H9 (cell line): ENCODE measurements at places on chromosomes 5 and 9. TPM values are rescaled to one million over a fixed set of nuclear protein-coding genes. Genes with fewer than 3 reads are reported as not detected.

The DIPK1B gene
- 38.2 and 40.3 TPM in 2 replicates for total RNA-seq

The TRPM6 gene
- 0.57 and 0.86 TPM in 2 replicates for total RNA-seq

The FOXD4L6 gene
- total RNA-seq = 0.13 TPM in 1 of 2 replicates, not detected in the other

The SPINK6 gene
- not detected in 2 replicates for total RNA-seq

The COQ4 gene
- total RNA-seq = 34.8 and 38.4 TPM in 2 replicates

The ADAMTS16 gene
- total RNA-seq = 4.5 and 4.6 TPM in 2 replicates

The LEAP2 gene
- 1.0 and 1.4 TPM in 2 replicates for total RNA-seq

The MCTP1 gene
- 2.5 and 3.0 TPM in 2 replicates for total RNA-seq

The CERCAM gene
- total RNA-seq = 5.4 and 5.9 TPM in 2 replicates

The SPEF2 gene
- total RNA-seq = 0.33 and 1.0 TPM in 2 replicates

The NXNL2 gene
- total RNA-seq = 0.33 and 0.57 TPM in 2 replicates

- DNase-seq = no peak
Measured at GRCh38 chr9:4538107-4538506, 47.8 kb downstream of the SLC1A1 start.

DNA sequence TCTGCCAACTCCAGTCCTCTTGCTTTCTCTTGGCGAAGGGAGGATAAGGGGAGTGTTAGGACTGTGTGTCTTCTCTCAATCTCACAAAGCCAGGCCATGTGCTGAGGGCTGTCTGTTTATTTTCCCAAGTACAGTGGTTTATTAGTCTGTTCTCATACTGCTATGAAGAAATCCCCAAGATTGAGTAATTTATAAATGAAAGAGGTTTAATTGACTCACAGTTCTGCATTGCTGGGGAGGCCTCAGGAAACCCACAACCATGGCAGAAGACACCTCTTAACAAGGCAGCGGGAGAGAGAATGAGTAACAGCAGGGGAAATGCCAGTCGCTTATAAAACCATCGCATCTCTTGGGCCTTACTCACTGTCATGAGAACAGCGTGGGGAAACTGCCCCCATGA is 36.2 kb upstream of the CKS2 start:
- DNase-seq = no peak

DNA sequence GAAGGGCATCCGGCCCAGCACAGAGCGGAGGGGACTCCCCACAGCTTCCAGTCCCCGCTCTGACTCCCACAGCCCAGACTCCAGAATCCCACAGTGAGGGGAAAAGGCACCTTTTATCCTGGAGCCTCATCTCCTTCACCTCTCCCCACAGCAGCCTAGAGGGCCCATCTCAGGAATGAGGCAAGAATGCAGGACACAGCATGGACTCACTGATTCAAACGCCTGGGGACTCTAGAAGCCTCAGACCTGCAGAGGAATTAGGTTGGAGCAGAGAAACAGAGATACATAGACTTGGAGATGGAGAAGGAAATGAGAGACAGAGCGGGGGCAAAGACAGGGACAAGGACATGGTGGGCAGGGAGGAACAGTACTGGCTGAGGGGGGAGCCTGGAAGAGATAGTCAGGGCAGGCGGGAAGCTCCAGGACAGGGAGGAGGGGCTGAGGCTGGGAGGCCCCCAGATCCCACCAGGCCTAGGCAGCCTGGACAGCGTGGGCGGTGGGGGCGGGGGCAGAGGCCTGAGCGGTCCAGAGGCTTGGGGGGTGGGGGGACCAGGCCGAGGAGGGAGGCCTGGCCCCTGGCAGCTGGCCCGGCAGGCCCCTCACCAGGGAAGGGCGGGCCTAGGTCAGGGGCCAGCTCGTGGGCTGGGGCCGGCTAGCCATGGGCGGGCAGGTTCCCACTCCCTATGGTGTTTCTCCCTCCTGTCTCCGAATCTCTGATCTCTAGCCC is 15.8 kb downstream of the CNTFR start:
- no peak for DNase-seq

DNA sequence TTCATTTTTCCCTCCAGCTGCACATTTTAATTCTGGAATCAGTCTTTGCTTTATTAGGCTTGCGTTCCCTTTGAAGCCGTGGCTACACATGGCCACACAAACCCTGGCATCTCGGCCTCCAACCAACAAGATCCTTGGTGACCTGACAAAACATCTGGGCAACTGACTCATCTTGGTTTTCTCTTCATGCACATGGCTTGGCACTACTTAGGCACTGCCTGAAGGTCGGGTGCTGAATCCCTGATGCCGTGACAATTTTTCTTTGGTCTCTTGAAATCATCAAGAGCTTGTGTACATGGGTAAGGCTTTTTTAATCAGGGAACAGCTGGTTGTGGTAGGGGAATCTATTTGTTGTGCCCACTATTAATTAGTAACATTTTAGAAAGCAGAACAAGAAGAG is 16.0 kb upstream of the PAPPA start:
- no peak for DNase-seq

DNA sequence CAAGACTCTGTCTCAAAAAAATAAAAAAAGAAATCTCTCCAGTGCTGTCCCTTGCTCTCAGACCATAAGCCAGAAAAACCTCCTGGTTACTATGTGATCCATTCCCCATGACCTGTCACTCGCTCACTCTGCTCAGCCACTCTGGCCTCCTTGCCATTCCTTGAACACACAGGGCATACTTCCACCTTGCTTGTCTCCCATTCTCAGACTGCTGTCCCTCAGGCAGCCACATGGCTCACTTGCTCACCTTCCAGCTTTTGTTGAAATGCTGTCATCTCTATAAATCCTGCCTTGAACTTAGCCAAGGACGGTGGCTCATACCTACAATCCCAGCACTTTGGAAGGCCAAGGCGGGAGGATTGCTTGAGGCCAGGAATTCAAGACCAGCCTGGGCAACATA is 82.9 kb downstream of the UGCG start:
- DNase-seq = no peak

DNA sequence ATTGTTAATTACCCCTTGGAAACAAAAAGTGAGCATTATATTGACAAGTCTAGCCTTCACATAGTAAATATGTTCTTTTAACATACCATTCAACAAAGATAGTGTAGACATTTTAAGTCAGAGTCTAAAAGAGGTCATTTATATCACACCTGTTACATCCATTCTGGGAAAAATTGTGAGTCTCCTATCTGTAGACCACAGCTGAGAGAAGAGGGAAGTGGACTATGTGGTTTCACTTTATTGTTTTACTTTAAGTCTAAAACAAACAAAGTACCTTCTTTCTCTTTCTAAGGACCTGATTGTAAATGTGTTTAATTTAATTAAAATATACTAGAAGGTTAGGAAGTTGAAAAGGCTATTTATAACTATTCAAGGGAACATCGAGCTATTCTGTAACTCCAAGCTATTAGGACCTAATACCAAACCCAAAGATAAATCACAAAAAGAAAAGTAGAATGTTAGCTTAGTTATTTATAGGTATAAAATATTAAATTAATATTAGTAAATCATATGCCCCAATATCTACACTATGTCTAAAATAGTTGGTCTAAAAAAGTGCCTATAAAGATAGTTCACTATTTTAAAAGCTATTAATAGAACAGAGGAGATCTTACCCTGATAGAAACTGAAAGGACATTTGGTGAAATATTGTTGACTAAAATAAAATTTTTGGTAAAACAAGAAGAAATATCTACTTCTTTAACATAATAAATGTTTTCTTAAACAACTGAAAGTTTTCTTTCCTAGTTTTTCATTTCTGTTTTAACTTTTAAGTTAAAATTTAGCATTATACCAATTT is 134.9 kb downstream of the TMEM167A start:
- DNase-seq = no peak

DNA sequence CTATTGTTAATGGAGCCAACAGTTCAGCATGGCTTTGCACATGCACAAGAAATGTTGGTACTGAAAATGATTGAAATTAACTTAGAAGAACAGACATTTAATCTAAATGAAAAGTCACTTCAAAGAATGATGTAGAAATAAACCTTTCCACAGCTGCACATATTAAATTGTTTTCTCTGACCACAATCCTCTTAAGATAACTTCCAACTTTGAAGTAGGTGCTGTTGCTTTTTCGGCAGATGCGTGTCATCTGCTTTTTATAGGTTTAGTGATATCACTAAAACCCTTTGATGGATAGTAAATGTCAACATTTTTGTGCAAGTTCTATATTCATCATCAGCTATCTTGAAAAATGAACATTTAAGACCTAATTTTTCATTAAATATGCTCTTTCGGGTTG is 25.3 kb upstream of the SLC1A3 start:
- DNase-seq = no peak

GRCh38 chr5:160092960-160093707 is 26.1 kb downstream of the PWWP2A start:
- no peak for DNase-seq

GRCh38 chr9:112166176-112167140 is 8.6 kb downstream of the SUSD1 start:
- no peak for DNase-seq

GRCh38 chr5:111779260-111779921 is 22.4 kb upstream of the NREP start:
- DNase-seq = no peak

GRCh38 chr5:167626341-167627123 is 664.9 kb upstream of the WWC1 start:
- no peak for DNase-seq

GRCh38 chr5:13574574-13574973 is 369.9 kb downstream of the DNAH5 start:
- no peak for DNase-seq

DNA sequence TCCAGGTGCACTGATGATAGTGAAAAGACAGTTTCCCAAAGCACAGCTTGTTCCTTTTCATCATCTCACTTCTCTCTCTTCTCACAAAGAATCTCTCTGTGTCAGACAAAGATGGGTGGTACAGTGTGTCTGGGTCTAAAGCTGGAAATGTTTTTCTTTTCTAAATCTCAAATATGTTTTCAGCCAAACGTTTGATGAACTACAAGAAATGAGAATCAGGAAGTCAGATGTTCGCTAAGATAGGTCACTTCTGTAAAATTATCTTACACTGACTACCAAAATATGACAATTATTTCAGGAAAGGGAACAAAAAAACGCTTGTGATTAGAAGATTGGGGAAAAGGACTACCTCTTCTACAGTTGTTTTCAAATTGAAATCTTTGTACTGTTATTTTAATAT is 708.8 kb downstream of the PTPRD start:
- DNase-seq = no peak

- DNase-seq = no peak
Measured at GRCh38 chr5:126536874-126537273, 58.1 kb downstream of the ALDH7A1 start.

- no peak for DNase-seq
Measured at GRCh38 chr9:87793292-87793691, 67.4 kb downstream of the CTSL start.

GRCh38 chr5:67364381-67364970 is 167.9 kb upstream of the CD180 start:
- no peak for DNase-seq
